ENCODE measurements at places on chromosomes 1 and 21. TPM values are rescaled to one million over a fixed set of nuclear protein-coding genes. Genes with fewer than 3 reads are reported as not detected.

CELA3B gene
- total RNA-seq: not detected

NAXE gene
- total RNA-seq: 74.0 TPM

SELENBP1 gene
- total RNA-seq: 18.0 TPM

PTPN14 gene
- total RNA-seq: 93.0 TPM

ZMYND12 gene
- not detected for total RNA-seq

All from endothelial cell of umbilical vein (primary cell).